Substantia nigra (tissue), 51 donors: ENCODE measurements at places on chromosomes 12 and 14.

- DNase-seq: no peak
These were observed 192.3 kb upstream of the FSCB start for GRCh38 chr14:44699391-44699790.

- no peak for DNase-seq
These were observed 2.4 kb downstream of the EXD2 start for GRCh38 chr14:69193721-69194120.

DNA sequence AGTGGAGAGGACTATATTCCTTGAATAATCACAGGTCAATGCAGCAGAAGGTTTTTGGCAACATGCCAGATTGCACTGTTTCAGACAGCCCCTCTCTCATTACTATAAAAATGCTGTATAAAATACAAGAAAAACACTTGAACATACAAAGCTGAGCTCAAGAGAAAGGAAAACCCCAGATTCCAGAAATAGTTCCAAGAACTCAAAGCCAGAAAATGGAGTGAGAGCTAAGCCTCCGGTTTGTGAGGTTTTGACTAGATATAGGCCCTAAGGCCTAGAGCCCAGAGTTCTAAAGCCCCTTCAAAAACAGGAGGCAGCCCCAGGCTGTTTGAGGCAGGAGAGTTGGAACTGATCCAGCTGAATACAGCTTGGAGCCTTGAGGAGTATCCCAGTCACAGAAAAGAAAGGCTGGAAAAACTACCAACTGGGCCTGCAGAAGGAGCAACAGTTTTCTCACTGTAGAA, 29.4 kb upstream of the ACTN1 start:
- no peak for DNase-seq

GRCh38 chr12:31300783-31301182, 25.2 kb downstream of the SINHCAF start:
- DNase-seq: no peak

DNA sequence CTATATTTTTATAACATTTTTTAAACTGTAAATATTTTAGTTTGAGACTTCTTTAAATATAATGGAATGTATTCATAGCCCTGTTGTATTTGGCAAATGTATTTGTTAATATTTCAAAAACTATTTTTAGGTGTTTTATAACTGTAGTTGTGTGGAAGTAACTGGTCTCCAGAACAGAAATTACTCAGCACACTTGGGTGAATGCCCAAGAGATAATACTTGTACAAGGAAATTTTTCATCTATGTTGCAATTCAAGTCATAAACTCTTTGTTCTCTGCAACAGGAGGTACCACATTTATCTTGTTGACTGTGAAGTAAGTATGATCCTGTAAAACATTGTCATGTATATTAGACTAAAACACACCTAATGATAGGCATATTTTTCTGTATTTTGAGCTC, 72.8 kb downstream of the SLCO1B3 start:
- DNase-seq: no peak

DNA sequence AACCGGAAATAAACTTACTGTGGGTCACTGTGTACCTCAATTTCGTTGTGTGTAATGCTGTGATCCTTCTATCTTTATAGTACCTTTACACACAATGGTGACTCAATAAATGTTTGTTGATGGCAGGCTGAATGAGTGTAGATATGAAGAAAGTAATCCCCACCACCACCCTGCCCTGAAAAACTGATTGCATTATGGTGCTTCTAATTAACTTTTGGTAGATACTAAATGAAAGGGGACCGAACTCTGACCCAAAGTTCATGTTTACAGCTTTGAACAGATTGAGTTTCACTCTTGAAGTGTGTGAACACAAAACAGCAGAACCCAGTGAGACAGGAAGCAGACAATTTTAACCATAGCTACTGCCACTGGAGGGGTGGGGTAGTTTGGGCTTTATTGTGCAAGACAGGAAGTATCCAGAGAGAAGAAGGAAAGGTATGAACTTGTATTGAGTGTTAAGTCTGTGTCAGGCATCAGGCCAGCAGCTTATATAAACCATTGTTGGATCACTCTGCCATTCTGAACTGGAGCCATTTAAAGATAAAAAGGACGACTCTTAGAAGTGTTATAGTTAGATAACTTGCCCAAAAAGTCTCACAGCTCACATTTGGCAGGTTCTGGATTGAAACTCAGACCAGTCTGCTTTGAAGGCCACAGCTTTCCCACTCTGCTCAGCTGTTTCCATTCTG, 197.0 kb upstream of the AMIGO2 start:
- no peak for DNase-seq

GRCh38 chr14:22463763-22464173, 125.3 kb downstream of the DAD1 start:
- no peak for DNase-seq

DNA sequence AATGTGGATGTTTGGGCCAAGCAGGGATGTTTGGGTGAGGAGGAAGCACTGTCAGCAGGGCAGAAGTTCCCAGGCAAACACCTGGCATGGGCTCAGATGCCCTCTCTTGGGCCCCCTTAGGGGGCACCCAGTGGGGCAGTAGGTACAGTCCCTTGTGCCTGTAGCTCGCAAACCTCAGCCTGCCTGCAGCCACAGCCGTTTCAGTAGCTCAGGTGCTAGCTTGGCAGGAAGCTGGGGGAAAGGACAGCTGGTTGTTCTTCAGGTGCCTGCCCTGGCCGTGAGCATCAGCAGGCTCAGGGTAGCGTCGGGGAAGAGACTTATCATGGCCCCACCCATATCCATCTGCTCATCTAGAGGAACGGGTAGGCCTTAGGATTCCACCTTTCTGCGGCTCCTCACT, 67.5 kb downstream of the B4GALNT3 start:
- DNase-seq: no peak

DNA sequence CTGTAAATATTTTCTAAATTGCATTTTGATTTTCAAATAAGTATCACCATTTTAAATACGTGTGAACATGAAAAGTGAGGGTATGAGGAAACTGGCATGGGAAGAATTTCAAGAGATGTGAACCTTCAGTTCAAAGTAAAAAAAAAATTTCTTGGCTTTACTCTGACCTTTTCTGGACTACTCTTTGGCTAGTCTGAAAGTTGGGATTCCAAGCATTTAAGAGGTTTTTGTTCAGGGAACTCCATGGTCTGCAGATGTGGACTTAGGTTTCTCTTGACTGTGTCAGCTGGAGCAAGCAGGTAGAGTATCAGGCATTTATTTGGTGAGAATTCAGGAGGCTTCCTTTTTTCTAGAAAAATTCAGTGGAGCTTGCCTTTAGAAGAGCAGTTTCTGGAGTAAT, 311.6 kb downstream of the LRIG3 start:
- DNase-seq: no peak

DNA sequence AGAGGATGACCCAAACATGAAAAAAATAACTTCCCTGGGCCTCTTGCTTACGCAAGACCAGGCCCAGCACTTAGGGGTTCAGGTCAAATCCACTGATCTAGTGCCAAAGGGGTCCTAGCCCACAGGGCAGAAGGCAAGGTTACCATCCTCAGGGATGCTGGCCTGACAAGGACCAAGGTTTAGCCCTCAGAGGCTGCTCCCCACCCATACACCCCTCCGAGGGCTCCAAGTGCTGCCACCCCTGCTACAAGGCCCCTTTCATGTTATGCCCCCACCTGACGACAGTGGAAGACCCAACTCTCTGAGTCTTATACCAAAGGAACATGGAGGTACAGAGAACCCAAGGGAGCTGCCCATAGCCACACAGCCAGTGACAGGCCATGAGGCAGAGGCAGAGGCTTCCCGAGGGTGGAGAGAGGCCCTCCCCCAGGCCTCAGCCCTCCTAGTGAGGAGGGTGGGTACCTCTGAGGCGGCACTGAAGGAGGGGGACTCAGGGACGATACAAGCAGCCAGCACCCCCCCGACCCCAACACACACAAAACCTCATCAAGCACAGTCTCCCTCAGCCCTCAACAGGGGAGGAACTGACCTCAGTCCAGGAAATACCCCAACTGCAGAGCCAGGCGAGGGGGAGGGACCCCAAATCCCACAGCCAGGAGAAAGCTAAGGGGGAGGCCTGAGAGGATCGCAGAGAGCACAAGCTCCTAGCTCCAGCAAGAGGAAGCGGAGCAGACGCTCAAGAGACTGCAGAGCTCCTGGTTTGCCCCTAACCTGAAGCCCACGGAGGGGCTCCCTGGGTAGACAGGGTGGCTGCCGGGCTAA, 37.0 kb downstream of the ANAPC7 start:
- no peak for DNase-seq
